HCT116 (cell line): ENCODE measurements at places on chromosomes 11 and 22. TPM values are rescaled to one million over a fixed set of nuclear protein-coding genes. Genes with fewer than 3 reads are reported as not detected.

The SSH3 gene
- 57.8 TPM for total RNA-seq

The FOXR1 gene
- total RNA-seq = not detected

The DUSP8 gene
- total RNA-seq = 10.2 TPM

The ENDOD1 gene
- total RNA-seq = 33.6 TPM

- no peak for DNase-seq
- H3K27ac ChIP-seq = no peak overlapping the region
Measured at GRCh38 chr22:43755011-43755410, 57.1 kb downstream of the EFCAB6 start.
